Thoracic aorta (tissue), 2 donors: ENCODE measurements at places on chromosomes 1 and 21. TPM values are rescaled to one million over a fixed set of nuclear protein-coding genes. Genes with fewer than 3 reads are reported as not detected.

Gene GBP6
- total RNA-seq = not detected

Gene CFH
- 381 TPM for total RNA-seq

DNA sequence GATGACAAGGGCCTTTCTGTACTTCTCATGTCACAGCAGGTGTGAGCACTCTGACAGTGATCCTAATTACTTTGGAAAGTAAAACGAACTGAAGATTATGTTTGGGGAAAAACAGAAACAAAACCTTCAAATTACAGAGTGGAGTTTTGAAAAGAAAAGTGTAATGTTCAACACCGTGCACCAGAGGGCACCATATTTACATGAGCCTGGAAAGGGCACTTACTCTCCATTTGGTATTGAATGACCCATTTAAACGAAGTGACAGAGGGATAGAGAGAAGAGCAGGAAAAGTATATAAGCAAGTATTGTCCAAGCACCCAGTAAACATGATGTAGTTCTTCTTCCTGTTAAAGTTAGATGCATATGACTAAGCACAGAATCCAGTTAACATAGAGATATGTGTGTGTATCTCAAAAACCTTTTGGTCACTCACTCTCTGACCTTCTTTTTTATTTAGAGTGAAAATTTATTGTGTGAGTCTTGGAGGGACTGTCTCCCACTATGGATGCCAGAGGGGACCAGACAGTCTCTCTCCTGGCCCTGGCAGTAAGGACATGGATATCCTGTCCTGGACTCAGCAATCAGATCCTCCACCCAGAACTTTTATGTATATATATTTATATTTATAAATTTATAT, 3.8 kb upstream of the RGSL1 start:
- DNase-seq = no peak

GRCh38 chr1:177656598-177656997, 313.3 kb downstream of the SEC16B start:
- DNase-seq = no peak

Gene CRABP2
- 7.0 TPM for total RNA-seq

Gene GPX7
- 10.2 TPM for total RNA-seq
